Transverse colon (tissue), 4 donors: ENCODE measurements at places on chromosomes 4 and X. TPM values are rescaled to one million over a fixed set of nuclear protein-coding genes. Genes with fewer than 3 reads are reported as not detected.

MAGEA4 gene
- total RNA-seq: not detected

PDZD4 gene
- 3.5 TPM for total RNA-seq

ADD1 gene
- 311 TPM for total RNA-seq

CT83 gene
- not detected for total RNA-seq

ART3 gene
- total RNA-seq: not detected

NEUROG2 gene
- not detected for total RNA-seq

FGF13 gene
- 2.1 TPM for total RNA-seq

TCEAL2 gene
- not detected for total RNA-seq

MAGED1 gene
- 65.5 TPM for total RNA-seq

NCAPG gene
- total RNA-seq: 0.96 TPM

ZNF718 gene
- total RNA-seq: 9.4 TPM

RPL39 gene
- 246 TPM for total RNA-seq

CXorf49 gene
- total RNA-seq: not detected

CASP3 gene
- 6.2 TPM for total RNA-seq

TCEAL7 gene
- total RNA-seq: not detected

ENAM gene
- not detected for total RNA-seq

TMPRSS11D gene
- not detected for total RNA-seq

GALNTL6 gene
- not detected for total RNA-seq

GPR50 gene
- total RNA-seq: not detected

PCDH7 gene
- 29.7 TPM for total RNA-seq

TEX13C gene
- total RNA-seq: not detected

SFRP2 gene
- total RNA-seq: 61.7 TPM

TMEM150C gene
- 6.6 TPM for total RNA-seq

PSAPL1 gene
- not detected for total RNA-seq

MMGT1 gene
- total RNA-seq: 2.0 TPM

SPANXB1 gene
- total RNA-seq: not detected

NSG1 gene
- total RNA-seq: 2.2 TPM

CFP gene
- total RNA-seq: 0.60 TPM

PORCN gene
- total RNA-seq: 9.1 TPM

MAOA gene
- 425 TPM for total RNA-seq

ZNF157 gene
- not detected for total RNA-seq

GSX2 gene
- total RNA-seq: not detected

RNF128 gene
- 6.7 TPM for total RNA-seq

ZNF81 gene
- 9.2 TPM for total RNA-seq

RAB33A gene
- 0.82 TPM for total RNA-seq

SNCA gene
- 5.1 TPM for total RNA-seq

PITX2 gene
- total RNA-seq: 15.2 TPM

FGB gene
- total RNA-seq: not detected

GLRA3 gene
- not detected for total RNA-seq

ASB9 gene
- total RNA-seq: not detected

PRRG1 gene
- total RNA-seq: 14.6 TPM

RBM46 gene
- total RNA-seq: not detected

HPGD gene
- total RNA-seq: 287 TPM

PDE6B gene
- total RNA-seq: 2.5 TPM

NAP1L2 gene
- 1.00 TPM for total RNA-seq

IGFBP7 gene
- total RNA-seq: 132 TPM

ACSL4 gene
- total RNA-seq: 20.8 TPM

YY2 gene
- total RNA-seq: not detected

FGFBP2 gene
- 5.6 TPM for total RNA-seq

FGF5 gene
- total RNA-seq: 0.14 TPM

CENPVL1 gene
- total RNA-seq: not detected

GIMD1 gene
- total RNA-seq: not detected

AGTR2 gene
- total RNA-seq: not detected

PABPC4L gene
- not detected for total RNA-seq

BEX3 gene
- total RNA-seq: 17.1 TPM

ADH1A gene
- not detected for total RNA-seq

MTTP gene
- total RNA-seq: not detected

ENPP6 gene
- total RNA-seq: not detected

FHDC1 gene
- 15.4 TPM for total RNA-seq
